ENCODE measurements at places on chromosomes 16 and 17.
A peak's percentile ranks its signal among the peaks of the same experiment; 100 is the strongest.

GRCh38 chr17:30388321-30389179 is 9.8 kb downstream of the CPD start:
- no peak for DNase-seq

- DNase-seq = peak; percentile 86
Observed at GRCh38 chr16:9139965-9140364, 48.5 kb downstream of the HAPSTR1 start.

- DNase-seq = no peak
Observed at GRCh38 chr17:35766903-35767510, 6.3 kb downstream of the C17orf50 start.

DNA sequence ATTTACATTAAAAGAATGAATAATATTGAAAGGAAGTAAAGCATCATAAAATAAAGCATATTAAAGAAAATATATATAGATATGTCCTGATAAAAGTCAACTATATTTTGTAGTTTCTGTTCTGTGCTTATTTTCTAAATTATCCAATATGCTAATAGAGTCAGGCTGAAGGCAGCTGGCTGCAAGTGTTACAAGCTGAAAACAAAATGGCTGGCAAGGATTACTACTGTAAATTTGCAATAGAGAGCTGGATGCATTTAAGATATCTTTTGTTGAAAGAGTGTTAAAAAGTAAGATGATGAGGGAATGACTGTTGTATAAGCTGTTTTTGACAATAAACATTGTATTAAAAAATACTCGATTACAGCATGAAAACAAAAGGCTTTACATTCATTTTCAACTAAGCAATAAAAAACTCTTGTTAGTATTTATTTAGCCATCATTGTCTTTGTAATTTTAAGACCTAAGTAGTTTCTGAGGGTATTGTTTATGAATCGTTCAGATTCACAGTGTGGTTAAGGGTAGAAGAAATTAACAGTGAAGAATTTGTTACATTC is 76.3 kb downstream of the TANC2 start:
- no peak for DNase-seq

GRCh38 chr16:8704098-8704497 is 29.7 kb downstream of the ABAT start:
- no peak for DNase-seq

- DNase-seq = no peak
Observed at GRCh38 chr16:31458073-31458843, 1.0 kb upstream of the ARMC5 start.

DNA sequence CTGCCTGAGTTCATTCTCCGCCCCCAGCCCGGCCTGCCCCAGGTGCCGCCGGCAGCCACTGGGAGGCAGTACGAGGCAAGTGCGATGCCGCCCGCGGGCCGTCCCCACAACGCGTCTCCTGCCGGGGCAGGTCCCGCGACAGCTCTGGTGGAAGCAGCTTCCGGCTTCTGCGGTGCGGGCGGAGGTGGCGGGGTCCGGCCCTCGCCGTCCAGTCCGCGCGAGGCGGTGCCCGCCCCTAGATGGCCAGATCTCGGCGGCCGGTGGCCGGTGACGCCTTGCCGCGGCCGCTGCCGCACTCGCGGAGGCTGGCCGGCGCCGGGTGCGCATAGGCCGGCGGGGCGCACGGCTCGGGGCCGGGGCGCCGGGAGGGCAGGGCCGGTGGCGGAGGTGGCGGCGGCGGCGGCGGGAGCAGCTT is 1.8 kb downstream of the GJD3 start:
- DNase-seq = no peak

- DNase-seq = no peak
Observed at GRCh38 chr17:78132084-78132676, 1.6 kb downstream of the TMC8 start.

Data from iPS DF 19.7 (cell line).